ENCODE measurements at places on chromosomes 1 and 21.

DNA sequence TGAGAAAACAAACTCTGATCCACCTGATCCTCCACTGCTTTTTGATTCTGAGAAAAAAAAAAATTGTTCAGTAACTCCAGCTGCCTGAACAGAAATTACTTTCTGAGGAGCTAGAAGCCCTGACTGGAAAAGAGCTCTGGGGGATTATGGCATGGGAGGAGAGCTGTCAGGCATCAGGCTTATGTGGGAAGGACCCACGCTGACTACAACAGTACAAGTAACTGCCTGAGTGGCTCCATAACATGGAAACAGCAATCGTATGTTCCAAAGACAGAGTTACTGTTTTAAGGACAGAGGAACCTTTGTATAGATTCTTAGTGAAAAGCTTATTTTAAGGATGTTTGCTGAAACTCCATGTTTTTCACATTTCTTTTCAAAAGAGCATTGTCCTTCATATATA is 1.2 kb upstream of the ANGPTL7 start:
- DNase-seq, result no peak

DNA sequence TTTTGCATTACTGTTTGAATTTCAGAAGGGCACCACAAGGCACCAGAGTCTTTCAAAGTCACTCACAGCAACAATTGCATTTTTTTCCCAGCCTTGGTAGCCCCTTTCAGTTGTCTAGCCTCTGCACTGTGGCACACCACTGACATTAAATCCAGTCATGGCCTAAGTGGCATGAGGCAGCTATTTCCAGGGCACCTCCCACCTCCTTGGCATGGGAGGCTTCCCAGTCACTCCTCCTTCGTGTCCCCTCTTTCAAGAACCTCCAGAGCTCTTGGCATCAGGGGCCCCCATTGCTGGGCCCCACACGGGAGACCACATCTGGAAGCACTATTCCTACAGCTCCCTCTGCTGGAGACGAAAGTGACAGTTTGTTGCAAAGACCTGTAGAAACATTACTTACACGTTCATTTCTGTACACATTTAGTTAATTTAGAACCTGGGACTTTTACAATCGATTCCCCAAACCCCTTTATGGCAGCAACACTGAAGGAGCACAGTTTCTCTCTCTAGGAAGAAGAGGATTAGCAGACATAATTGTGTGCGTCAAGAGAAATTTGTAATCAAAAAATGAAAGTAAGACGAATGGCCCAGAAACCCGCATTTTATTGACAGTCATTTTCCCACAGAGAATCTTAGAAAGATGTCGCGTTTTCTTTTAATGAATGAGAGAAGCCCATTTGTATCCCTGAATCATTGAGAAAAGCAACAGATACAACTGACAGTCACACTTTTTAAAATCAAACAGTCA is 5.7 kb upstream of the CHD5 start:
- DNase-seq, result no peak

DNA sequence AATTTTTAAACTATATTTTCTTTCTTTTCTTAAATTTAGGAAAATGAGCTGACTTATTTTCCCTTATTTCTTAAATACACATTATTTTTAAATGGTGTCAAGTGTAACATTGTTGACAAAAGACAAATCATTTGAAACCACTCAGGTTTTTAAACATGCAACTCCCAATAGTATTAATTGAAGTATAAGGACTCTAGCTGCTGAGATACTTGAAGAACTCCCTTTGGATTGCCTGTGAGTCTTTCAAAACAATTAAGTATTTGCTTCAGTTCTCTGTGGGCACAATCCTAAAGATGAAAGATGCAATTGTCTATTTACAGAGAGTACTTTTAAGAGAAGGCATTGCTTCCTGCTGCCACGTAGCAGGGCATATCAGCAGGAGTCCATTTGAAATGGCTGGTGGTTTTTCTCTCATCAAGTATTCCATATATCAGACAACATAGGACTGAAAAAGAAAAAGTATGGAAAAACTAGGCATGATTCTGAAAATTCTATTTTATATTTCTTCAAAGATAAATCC is 373.4 kb downstream of the NEGR1 start:
- peak; percentile 14 for DNase-seq

DNA sequence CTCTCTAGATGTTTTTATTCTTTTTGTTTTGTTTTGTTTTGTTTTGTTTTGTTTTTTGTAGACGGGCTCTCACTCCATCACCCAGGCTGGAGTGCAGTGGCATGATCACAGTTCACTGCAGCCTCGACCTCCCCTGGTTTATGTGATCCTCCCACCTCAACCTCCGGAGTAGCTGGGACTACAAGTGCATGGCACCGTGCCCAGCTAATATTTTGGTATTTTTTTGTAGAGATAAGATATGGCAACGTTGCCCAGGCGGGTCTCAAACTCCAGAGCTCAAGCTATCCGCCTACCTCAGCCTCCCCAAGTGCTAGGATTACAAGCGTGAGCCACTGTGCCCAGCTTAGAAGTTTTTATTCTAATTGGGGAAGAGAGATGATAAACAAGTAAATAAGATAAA is 13.3 kb upstream of the TP53BP2 start:
- DNase-seq, result no peak

DNA sequence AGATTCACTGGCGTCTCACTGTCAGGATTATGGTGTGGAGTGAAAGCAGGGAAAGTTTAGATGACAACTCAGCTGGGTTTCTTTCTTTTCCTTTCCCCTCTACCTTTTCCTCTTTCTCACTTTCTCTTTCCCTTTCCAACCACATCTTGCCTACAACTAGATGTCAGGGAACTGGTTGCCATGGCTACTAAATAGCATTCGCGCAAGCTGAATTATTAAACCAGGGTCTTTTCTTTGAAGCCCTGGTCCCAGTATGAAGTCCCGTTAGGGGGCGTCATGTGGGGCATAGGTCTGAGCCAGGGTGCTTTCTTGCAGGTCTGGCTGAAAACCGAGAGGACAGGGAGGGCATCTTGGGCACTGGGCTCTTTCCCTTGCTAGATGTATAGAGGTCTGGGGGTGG is 168.4 kb upstream of the CACNA1E start:
- DNase-seq, result no peak

DNA sequence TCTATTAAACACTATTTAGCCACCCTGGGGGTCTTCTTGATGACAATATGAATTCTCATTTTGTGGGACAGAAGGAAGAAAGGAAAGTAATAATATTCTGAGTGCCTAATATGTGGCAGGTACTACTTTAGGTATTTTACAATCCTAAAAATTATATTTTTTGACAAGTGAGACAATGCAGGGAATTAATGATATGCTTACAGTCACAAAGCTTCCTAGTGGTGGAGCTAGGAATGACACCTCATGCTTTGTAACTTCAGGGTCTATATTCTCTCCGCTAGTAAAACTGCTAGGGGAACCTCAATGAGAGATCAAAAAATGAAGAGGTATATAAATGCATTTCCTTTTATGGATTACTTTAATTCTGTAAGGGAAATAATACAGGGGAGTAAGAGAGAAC is 44.3 kb downstream of the TPR start:
- DNase-seq, result no peak

DNA sequence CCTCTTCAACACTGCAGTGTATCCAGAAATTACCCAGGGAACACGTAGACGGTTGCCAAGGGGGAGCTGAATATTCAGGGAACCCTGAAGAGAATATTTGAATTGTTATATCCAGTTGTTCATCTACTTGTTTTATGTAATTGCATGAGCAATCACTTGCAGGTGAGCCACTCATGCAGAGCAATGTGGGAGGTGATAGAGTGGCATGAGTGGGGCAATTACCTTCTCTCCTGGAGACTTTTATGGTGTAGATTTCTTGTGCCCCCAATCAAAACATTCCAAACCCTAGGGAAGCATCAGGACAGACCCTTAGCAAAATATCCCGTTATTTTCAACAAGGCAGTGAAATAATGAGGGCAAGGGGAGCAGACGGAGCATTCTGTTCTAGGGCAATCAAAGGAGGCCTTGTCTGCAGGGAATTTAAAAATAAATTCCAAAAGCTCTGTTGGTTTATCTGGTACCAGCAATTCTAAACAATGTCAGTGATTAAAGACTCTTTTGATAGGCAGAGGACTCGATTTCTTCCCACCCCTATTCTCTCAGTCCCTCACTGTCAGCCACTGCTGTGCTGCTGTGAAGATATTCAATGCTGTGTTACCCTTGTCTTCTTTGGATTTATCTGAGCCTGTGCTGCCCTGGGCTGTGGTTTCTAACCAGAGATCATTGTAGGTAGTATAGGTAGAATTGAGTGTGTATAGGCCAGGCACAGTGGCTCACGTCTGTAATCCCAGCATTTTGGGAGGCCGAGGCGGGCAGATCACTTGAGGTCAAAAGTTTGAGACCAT is 180.2 kb upstream of the MAP1LC3C start:
- no peak for DNase-seq
